NCI-H2107 (cell line): ENCODE measurements at places on chromosomes 12 and 14.
A peak's percentile ranks its signal among the peaks of the same experiment; 100 is the strongest.

GRCh38 chr12:42299392-42300308 is 26.2 kb downstream of the ZCRB1 start:
- no peak for DNase-seq

- DNase-seq: no peak
These were observed 95.8 kb downstream of the STXBP6 start for GRCh38 chr14:24954037-24954699.

DNA sequence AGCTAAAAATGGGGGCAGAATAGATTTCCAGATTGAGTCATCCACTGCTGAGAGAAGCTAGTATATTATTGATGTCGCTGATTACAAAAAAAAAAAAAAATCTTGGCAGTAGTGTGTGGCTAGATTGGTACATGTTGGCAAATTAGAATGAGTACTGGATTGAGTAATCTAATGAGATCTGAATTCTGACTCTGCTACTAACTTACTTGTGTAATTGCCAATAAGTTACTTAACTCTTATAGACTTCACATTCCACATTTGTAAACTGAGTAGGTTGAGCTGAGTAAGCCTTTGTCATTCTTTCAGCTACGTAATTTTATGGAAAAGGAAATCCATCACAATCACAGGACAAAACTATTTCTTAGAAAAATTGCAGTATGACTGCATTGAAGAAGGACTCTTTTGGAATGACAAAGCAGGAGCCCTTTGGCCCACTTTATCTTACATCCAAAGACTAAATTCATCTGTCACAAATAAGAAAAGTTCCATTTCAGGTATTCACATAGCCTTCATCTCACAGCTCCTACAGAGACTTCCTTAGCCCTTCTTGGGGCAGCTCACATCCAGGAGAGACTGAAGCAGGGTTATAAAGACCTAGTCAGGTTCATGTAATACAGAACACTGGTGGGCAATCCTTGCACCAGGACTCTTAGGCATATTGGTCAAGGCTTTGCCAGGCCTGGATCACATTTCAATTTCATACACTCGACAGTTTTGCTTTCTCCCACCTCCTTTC is 197.3 kb upstream of the CPNE8 start:
- no peak for DNase-seq

- DNase-seq: peak; percentile 33
These were observed 22.2 kb downstream of the TMEM63C start for GRCh38 chr14:77203611-77204458.

- no peak for DNase-seq
These were observed 241.9 kb downstream of the PPFIA2 start for GRCh38 chr12:81517296-81517695.

GRCh38 chr12:69366796-69367195 is 7.3 kb downstream of the YEATS4 start:
- DNase-seq: no peak

- no peak for DNase-seq
These were observed 82.1 kb downstream of the B4GALNT3 start for GRCh38 chr12:541676-542324.

GRCh38 chr14:54329082-54329695 is 67.6 kb upstream of the CDKN3 start:
- DNase-seq: peak; percentile 47
